ENCODE measurements at places on chromosomes 16 and 17.

- no peak for DNase-seq
These were observed 28.0 kb downstream of the GNA13 start for GRCh38 chr17:65028545-65028843.

GRCh38 chr17:18059283-18059682, 20.1 kb downstream of the GID4 start:
- DNase-seq: no peak

DNA sequence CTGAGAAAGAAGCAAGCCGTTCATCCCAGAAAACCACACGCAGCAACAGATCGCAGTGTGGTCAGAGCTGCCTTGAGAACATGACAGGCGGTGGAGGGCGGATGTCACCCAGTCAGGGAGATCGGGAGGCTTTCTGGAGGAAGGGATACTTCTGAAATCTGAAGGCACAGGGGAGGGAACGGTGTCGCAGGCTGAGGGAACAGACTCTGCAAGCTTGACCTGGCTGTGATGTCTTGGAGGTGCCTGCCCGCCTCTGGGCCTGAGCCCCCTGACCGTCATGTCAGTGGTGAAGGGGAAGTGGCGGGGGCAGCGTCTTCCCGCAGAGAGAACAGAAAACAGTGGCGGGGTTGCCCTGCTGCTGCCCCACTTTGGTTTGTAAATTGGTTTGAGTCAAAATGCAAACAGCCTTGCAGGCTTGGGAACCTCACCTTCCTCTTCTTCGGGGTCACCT, 8.1 kb upstream of the ATP2A3 start:
- no peak for DNase-seq

GRCh38 chr16:8686879-8687278, 12.5 kb downstream of the ABAT start:
- no peak for DNase-seq

DNA sequence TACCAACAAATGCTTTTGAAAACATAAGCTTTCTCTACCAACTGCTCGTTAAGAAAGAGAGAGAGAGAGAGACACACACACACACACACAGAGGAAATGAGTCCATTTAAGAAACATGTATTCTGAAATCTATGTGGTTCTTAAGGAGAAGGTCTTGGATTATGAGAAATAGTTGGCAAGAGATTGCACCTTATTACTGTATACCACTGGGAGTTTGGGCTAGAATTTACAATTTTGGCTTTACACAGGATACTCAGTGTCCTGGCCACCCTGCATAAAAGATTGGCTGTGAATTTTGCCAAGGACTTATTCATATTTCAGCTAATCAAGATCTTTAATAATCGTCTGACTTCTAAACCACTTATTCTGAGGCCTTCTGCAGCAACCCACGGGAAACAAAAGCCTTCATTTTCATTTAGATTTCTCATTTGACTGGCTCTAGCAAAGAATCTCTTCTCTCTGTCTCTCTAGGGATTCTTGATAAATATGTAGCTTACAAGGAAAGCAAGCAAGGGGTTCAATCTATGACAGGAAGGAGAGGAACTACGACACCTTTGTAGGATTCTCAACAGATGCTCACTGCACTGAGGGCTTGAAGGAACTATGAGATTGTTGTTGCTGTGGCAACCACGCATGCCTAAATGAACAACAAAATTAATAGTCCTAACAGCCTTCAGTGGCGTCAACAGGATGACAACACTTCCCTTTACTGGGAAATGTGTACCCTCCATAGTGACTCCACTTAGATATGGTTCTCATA, 75.3 kb upstream of the GNAO1 start:
- DNase-seq: no peak

GRCh38 chr16:62568926-62569325, 532.7 kb upstream of the CDH8 start:
- DNase-seq: no peak

All from activated CD4-positive, alpha-beta T cell treated with anti-CD3 and anti-CD28 coated beads for 24 hours (primary cell).